GM12892 (cell line): ENCODE measurements at places on chromosomes 16 and 17.

DNA sequence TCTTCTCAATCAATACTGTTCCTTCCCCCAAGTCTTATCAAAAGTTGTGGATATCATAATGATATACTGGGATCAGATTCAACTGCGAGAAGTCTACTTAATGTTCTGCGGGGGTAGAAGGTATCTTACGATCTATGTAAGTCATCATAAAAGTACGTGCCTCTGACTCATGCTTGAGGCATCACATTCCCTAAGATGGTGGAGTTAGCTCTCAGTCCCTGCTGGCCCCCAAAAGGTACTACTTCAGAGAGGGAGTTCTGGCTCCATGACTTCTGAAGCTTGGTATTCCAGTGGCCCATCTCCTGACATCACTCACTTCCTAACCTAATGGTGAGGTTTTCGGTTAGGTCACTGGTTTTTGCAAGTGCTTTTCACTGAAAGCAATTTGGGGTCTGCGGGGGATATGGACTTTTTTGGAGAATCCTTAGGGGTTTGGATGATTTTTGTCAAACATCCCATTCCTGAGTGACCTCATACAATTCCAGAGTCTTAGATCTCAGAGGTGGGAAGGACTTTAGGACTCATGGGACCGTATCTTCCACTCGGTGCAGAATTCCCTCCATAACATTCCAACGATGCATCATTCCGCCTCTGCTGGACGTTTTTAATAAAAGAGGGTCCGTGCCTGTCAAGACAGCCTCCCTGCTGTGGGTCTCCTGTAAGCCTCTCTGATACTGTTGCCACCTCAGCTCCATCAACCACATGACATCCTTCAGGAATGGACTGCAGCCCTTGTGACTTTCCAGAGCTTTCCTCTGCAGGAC, 74.3 kb downstream of the DYNLRB2 start:
- no peak for DNase-seq

DNA sequence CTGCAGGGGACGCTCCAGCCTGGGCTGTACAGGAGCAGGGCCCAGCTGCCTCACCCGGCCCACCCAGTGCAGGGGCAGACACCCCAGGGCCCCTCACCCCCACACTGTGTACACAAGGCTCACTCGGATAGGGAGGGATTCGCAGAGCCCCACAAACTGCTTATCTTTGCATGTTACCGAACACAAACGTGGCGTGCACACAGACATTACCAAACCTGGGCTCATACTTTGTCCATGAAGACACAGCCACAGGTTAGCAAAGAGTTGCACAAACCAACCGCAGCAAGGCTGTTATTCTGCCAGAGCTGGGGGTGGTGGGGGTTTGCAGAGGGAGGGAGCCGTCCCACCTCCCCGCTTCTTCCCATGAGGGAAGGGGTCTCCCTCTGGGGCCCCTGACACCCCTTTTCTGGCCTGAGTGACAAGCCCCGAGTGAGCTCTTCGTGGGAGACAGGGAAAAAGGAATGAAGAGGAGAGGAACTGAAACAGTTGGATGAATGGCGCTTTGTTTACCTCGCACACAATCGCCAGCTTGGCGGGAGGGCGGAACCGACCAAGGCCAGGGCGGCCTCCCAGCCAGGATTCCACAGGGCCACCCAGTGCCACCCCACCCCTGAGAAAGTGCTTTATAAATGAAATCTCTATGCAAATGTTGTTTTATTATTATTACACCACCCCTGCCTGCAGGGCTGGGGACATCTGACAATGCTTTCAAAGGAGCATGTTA, 434 bp upstream of the CPSF4L start:
- no peak for DNase-seq

DNA sequence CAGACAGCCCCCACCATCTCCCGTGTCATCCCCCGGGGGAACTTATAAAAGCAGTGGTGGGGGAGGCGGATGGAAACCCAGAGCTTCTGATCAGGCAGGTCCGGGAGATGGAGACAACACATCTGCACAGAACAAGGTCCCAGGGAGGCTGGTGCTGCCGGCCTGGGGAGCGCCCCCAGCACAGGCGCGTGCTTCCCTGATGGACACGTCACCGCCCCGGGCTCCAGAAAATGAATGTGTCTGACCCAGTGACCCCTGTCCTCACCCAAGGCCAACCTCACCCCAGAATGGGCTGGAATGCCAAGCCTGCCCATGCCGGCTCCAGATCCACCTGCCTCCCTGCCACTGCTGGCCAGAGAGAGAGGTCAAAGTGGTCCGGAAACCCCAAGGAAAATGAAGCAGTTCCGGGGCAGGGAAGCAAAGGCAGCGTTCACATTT, 12.5 kb downstream of the SLC7A5 start:
- no peak for DNase-seq

GRCh38 chr17:51083981-51084380, 36.7 kb downstream of the SPAG9 start:
- no peak for DNase-seq

DNA sequence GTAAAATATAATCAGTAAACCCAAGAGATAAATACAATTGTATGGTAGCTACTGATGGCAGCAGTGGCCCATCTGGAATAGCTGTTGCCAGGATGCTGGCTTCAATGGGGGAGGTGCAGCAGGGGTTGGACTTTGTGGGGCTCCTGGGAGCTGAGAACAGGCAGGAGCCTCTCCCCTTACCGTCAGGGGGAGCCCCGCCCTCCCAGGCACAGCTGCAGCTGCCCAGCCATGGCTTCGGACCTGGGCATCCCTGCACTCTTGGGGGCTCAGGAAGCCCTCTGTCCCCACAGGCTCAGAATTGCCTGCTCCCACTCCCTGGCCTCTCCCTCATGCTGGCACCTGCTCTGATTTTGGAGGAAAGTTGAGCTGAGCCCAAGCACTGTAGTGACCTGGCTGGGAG, 741.1 kb downstream of the CDH11 start:
- no peak for DNase-seq

GRCh38 chr17:292016-292415, 60.6 kb downstream of the RPH3AL start:
- DNase-seq: no peak

GRCh38 chr17:17051791-17052461, 9.7 kb downstream of the MPRIP start:
- DNase-seq: no peak

GRCh38 chr17:67051155-67051538, 6.8 kb downstream of the CACNG1 start:
- DNase-seq: no peak

DNA sequence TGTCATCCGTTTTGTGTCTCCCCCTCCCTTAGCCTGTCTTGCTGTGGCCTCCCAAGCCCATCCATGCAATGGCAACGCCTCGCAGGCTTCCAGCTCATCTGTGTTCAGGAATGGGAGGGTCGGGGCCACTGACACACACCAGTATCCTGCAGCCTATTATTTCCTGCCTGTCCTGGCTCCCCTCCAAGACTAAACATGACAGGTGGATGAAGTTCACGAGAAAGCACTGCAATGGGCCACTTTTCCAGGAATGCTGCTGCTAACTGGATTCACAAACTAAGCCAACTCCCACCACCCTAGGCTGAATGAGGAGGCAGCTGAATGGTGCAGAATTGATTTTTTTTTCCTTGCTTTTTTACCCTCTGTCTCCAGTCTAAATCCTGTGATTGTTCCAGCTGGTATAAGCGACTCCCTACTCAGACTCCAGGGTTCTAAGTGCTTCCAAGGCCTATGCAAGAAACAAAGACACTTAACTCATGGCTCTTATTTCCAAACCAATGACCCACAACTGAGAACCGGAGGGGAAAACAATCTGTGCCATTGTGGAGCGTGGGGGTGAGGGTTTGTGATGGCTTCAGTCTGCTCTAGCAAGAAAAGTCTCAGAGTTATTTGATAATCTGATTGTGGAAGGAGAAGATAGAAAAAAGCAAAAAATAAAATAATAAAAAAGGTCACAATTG, 23.3 kb downstream of the TMEM100 start:
- no peak for DNase-seq

DNA sequence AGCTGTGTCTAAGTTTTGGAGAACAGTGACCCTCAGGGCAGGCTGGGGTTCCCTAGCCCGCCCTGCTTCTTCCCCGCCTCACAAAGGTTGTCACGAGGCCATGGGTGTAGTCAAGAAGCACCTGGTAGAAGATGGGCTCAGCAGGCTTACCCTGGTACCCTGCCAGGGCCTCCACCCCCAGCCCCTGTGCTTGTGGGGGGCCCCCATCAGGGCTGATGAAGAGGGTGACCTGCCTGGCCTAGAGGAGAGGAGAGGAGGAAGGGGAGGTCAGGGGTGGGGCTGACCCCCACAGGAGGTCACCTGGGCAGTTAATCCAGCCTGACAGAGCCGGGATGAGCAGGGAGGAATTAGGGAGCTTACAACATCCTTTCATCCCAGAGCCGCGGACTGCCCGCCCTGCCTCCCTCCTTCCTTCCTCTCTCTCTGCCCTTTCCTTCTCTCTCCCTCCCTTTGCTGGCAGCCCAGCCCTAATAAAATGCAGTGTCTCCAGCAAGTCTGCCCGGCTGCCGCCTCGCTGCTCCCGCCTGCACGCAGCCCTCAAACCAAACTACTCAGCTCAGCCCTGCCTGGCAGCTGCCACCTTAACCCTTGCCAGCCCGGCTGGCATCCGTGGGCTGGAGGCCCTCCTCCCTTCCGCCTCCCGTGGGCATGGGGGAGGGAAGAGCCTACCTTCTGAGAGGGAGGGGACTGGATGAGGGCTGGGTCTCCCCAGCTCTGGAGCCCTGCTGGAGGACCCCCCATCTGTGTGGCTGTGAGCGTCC, 7.2 kb downstream of the DLX3 start:
- peak; percentile 7 for DNase-seq

- no peak for DNase-seq
Measured at GRCh38 chr16:2490190-2491105, 15.5 kb downstream of the TBC1D24 start.

- DNase-seq: peak; percentile 52
Measured at GRCh38 chr17:19447085-19447583, 36.1 kb downstream of the RNF112 start.

DNA sequence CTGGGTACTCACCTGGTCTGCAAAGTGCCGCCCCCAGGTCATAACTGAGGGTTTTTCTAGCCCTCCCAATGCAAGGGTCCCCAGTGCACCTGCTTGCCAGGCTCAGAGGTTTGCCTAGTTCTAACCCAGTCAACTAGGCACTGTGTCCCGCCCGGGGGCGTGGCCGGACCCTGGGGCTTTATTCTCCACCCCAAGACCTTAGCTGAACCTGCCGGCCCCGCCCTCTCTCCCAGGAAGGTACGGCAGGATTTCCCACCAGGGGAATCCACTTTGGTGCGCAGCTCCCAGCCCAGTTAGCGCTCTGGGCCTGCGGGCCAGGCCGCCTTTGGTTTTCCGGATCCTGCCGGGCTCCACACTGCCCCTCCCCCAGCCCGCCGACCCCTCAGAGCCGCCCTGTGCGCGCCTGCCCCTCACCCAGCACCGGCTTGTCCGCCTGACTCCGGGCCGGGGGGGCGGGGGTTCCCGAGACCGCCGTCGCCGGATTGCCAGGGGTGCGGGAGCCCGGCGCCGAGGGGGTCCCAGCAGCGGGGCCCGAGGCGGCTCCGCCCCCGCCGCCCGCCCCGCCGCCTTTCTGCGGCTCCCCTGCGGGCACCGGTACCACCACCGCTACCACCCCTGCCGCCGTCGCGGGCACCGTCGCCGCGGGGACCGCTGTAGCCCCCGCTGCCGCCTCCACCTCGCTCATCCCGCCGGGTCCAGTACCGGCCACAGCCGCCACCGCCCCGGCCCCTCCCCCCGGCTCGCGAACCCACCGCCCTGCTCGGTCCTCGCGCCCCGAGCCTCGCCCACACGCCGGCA, 424 bp downstream of the YBX2 start:
- DNase-seq: no peak

GRCh38 chr17:45841883-45842525, 2.7 kb upstream of the SPPL2C start:
- no peak for DNase-seq

GRCh38 chr17:37816950-37817349, 72.1 kb upstream of the HNF1B start:
- no peak for DNase-seq

- no peak for DNase-seq
Measured at GRCh38 chr17:9837551-9838471, 12.1 kb downstream of the GLP2R start.

- DNase-seq: no peak
Measured at GRCh38 chr16:3696425-3697218, 20.7 kb downstream of the TRAP1 start.

GRCh38 chr17:245611-246010, 64.2 kb upstream of the DOC2B start:
- no peak for DNase-seq
